Peyer's patch (tissue), 4 donors: ENCODE measurements at places on chromosomes 3 and 15.
A peak's percentile ranks its signal among the peaks of the same experiment; 100 is the strongest.

DNA sequence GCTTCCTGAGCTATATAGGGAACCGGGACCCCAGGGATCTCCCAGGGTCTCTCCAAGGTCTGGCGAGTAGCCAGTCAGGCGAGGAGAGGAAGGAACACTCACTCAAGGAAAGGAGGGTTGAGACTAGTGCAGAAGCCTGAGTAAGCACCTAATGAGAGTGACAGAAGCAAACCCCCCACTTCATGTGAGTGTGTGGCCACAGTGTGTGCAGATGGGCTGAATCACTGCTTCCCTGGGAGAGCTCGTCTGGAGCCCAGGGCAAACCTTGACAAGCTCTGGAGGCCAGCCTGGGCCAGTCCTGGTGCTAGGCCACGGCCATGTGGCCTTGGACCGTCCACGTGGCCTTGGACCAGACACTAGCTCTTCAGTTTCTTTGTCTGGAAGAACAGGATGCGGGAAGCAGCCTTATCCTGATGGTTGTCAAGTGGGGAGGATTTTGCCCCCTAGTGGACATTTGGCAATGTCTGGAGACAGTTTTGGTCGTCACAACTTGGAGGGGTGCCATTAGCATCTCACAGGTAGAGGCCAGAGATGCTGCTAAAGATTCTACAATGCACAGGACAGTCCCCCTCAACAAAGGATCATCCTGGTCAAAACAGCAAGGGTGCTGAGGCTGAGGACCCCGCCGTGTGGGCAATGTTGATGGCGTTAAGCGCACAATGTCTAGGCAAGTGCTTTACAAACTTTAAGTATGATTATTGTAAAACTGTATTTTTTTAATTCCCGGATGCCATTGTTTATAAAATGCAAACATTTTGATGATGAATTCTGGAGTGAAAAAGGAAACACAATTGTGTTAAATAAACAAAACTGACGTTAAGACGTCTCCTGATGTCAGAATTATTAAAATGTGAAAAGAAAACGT is 34.8 kb upstream of the CTSH start:
- DNase-seq, result peak; percentile 47

- no peak for DNase-seq
Observed at GRCh38 chr3:180229113-180229512, 192.4 kb upstream of the PEX5L start.

- no peak for DNase-seq
Observed at GRCh38 chr3:63910001-63910400, 2.2 kb downstream of the SCAANT1 start.

GRCh38 chr3:161977063-161977462 is 480.5 kb downstream of the OTOL1 start:
- no peak for DNase-seq

- DNase-seq, result no peak
Observed at GRCh38 chr15:52318729-52319500, 23.3 kb upstream of the MYO5C start.

DNA sequence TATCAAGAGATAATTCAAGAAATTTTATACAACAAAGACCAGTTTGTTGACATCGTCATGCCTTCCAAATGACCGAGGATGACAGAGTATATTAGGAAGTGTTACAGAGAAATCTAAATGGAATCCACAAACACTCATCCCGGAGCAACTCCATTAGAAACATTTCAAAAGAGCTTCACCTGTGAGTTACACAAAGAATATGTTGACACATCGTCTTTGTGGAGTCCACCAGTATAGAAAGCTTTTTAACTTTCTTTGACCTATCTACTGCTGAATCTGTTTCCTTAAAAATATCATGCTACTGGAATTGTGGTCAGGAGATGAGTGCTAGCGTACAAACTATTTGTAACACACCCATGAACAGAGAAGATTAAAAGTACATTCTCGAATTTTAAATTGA is 130.4 kb downstream of the SUCLG2 start:
- no peak for DNase-seq

DNA sequence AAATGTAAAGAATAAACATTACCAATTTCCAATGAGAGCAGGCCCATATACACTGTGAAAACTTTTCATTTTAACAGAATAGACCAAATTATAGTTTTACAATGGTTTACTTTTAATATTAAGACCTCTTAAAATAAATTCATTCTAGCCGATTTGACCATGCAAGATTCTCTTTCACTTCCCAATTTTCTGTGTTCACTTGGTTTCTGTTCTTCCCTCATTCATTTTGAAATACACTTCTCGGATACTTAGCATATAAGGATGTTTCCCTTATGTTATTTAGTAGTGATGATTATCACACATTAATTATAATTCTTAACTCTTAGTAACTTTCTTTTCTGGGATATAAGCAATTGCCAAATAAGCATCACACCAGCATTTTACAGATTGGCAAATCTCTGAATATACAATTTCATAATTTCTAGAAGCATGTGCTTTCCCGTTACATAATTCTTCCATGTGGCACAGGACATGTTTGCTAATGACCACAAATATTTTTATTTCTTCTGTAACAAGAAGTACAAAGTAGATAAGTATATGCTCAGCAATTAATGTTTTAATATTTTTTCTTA is 13.9 kb downstream of the OR5H15 start:
- DNase-seq, result no peak

- DNase-seq, result no peak
Observed at GRCh38 chr15:48500595-48500994, 144.9 kb downstream of the FBN1 start.

- no peak for DNase-seq
Observed at GRCh38 chr15:94387849-94388441, 156.6 kb downstream of the MCTP2 start.

DNA sequence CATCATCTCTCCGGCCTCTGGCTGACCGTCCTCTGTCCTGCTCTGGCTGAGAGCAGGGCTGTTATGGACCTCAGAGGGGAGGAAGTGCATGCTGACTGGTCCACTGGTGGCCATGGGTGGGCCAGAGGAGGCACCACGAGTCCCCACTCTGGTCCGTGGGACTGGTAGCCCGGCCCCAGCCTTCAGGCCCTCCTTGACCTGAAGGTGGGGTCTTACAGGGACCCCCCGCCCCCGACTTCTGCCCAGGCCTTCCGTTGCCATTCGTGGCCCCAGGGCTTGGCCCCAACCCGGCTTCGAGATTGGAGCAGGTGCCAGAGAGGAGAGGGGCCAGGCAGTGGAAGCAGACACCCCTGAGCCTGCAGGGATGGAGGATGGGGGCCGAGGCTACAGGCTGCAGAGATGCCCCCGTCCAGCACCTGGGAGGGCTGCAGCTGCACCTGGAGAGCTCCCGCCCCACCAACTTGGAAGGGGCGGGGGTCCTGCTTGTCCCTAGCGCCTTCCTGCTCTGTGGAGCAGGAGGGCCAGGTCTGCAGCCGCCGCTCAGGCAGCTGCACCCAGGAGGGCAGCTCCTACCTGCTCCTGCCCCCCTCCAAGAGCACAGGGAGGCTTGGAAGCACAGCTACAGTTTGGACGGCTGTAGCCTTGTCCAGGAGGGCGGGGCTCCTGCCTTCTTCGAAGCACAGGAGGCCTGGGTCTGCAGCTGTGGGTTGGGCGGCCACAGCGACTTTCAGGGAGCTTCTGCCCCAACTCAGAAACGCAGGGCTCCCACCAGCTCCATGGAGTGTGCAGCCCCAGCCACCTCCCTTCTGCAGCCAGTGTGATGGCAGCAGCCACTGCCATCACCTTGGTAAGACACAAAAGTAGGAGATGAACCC is 142.5 kb downstream of the KLF13 start:
- no peak for DNase-seq

DNA sequence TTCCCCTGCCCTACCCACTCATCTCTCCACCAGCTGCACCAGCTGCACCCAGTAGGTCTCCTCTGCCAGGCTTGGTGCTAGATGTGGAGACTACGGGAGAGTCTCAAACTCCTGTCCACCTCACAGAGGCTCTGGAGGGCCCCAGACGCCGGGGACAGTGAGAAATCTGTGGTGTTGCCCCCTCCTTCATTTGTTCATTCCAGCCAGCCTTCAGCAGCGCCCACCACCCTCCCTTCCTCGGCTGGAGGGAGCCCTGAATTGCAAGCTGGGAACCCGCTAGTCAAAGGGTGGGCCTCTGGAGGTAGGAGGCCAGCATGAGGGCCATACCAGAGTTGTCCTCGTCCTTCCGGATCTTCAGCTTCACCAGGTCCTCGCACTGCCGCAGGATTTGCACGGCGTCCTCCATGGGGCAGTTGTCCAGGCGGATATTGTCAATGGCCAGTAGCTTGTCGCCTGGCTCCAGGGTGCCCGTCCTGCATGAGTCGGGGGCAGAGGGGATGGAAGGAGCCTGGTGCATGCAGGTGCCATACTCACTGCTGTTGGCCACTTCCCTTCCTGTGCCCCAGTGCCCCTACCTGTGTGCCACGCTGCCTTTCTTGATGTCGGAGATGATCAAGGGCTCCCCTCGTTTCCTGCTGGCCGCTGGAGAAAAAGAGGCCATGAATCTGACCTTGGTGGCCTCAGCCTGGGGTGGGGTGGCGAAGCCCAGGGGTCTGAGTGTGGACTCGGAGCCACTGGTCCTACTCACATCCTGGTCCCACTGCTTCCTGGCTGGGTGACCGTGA is 29.1 kb downstream of the GRIP2 start:
- no peak for DNase-seq

- DNase-seq, result no peak
Observed at GRCh38 chr3:45558431-45558830, 36.1 kb upstream of the LIMD1 start.

DNA sequence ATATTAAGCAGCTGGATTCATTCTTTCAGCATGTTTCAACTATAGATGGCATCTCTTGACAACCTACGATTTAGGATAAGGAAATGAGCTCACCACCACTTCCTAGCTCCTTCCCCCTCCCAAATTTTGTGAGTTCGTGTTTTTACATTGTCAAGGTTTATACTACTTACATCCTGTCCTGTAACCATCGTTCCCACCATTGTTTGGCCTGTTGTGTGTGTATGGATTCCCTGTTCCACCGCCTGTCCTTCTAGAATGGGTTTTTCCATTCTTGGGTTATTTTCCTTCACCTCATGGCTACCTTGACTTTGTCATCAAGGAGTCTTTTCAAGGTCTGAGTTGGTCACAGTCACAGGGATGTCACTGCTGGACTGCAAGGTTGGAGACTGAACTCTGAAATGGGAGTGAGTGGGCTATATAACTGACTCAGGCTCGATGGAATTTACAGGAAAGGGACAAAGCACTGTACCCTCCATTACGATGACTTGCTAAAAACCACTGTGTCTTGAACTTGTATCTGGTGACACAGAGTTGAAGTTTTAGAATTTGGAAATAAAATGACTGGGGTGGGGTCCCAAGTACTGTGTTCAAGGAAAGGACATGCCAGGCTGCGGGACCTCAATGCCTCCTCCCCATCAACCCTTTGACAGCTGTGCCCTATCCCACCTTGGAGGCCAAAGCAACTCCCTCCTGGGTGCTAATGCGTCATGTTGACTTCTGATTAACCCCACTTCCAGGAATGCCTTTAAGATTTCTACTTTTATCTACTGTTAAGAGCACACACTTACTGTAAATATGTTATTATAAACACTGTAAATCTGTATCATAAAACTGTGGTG is 66.8 kb upstream of the BLM start:
- DNase-seq, result no peak

- DNase-seq, result no peak
Observed at GRCh38 chr3:105805404-105805803, 63.4 kb downstream of the CBLB start.

DNA sequence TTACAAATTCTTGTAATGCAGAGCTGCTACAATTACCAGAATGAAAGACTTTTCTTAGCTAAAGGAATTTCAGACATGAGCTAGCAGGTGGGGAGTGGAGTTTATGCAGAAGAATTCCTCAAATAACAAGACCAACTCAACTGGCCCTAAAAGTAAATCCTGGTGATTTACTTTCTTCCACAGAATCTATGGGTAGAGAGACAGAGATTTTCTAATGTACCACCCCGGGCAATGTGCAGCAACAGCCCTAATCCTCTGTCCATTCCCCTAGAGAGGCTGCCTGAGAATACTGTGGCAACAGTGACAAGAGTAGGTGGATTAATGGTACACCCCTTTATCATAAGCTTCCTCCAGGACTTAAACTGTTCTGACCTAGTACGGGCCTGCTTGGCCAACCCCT is 55.2 kb downstream of the AQR start:
- DNase-seq, result no peak

GRCh38 chr3:107855710-107856109 is 235.1 kb downstream of the CD47 start:
- no peak for DNase-seq

- DNase-seq, result no peak
Observed at GRCh38 chr3:67976663-67977062, 322.3 kb upstream of the SUCLG2 start.

GRCh38 chr3:31695280-31696008 is 162.7 kb downstream of the STT3B start:
- no peak for DNase-seq

- DNase-seq, result peak; percentile 31
Observed at GRCh38 chr3:150227839-150228238, 180.3 kb upstream of the TSC22D2 start.

- DNase-seq, result no peak
Observed at GRCh38 chr3:78338405-78338804, 1298.5 kb downstream of the ROBO2 start.

- no peak for DNase-seq
Observed at GRCh38 chr3:53833053-53833645, 13.1 kb downstream of the CHDH start.

GRCh38 chr3:112111785-112112402 is 21.2 kb downstream of the GCSAM start:
- peak; percentile 85 for DNase-seq

GRCh38 chr15:41230345-41230649 is 260 bp downstream of the EXD1 start:
- DNase-seq, result no peak

DNA sequence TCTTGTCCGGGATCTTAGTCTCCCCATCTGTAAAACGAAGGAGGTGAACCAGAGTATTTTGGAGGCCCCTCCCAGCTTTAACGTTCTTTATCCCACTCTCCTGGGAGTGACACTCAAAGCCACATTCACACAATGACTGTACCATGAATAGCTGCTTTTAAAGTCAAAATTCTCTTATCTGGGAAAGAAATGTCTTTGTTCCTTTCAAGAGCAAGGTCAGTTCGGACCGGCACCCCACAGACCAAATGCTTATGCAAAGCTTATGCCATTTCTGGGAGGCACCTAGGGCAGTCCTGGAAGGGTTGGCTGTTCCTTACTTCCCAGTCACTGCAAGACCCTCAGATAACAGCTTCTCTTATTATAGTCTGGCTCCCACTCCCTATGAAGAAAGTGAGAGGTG is 53.5 kb upstream of the WNT5A start:
- no peak for DNase-seq

GRCh38 chr3:156516961-156517360 is 38.0 kb downstream of the SSR3 start:
- DNase-seq, result no peak

DNA sequence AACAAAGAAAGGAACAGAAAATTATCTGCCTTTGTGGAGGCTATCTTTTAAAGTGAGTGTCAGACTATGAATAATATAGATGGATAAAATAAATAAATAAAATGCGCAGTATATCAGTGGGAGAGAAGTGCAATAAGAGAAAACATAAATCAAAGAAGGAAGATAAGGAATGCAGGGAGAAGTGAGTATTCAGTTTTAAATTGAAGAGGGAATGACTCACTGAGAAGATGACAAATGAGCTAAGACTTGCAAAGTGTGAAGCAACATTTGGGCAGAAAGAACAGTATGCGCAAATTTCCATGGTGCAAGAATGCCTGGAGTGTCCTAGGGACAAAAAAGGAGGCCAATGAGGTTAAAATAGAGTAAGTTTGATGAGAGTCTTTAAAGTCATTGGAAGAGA is 1300.1 kb upstream of the ALCAM start:
- no peak for DNase-seq
